Activated CD8-positive, alpha-beta memory T cell treated with anti-CD3 and anti-CD28 coated beads, Interleukin-2, amount 50 U/mL, for 4 hours (primary cell): ENCODE measurements at places on chromosomes 13 and 19.

- DNase-seq = no peak
Observed at GRCh38 chr13:111398715-111399299, 78.4 kb downstream of the TEX29 start.

DNA sequence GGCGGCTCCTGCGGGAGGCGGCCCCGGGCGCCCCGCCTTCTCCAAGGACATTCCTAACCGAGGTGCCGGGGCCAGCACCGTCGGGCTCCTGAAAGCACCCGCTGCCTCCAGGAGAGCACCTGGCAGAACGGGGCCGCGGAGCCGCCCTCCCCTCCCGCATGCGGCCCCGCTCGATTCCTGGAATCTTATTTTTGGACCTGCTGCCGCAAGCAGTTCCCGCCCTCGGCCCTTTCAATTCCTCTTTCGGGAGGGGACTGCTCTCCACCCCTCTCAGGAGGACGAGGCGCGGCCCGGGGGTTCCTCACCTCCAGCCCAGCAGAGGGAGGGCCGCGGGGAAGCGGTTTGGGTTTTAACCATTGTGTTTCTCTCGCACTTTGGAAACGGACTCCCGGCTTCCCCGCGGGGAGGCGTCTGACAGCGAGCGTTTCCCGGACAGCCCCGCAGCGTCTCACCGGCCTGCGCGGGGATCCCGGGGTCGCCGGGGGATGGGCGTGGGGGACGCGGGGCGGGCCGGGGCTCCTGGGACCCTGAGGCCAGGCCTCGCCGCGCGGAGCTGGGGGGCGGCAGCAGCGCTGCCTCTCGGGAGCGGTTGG lies 849 bp downstream of the GAS6 start:
- DNase-seq = no peak

- DNase-seq = peak; percentile 19
Observed at GRCh38 chr19:8304841-8305621, 3.1 kb downstream of the CD320 start.

DNA sequence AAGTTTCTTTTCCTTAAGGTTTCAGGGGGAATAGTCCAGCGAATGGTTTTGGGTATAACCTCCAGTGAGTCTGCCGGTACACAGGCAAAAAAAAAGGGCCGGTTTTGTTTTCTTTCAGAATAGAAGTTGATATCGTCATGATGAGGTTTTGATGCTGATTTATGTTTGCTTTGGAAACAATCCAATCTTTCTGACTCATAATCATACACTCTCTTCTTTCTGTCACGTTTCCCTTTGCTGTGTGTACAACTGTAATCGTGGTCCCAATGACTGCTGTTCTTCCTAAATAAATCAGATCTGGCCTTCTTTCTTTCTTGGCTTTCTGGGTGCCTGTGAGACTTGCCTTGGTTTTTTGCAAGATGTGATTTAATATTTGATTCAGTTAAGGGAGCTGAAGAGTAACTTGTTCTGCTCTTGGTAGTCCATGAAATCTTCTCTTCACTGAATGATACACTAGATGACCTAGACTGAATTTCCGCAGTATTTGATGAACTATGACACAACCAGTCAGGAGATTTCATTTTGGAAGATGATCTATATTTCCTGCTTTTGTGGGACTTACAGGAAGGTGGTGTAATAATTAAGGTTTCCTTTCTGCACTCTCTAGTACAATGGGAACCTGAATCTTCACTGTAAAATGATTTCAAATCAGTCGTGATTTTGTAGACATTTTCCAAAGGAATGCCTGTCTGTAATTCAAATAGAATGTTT lies 34.9 kb upstream of the METTL21C start:
- DNase-seq = no peak

DNA sequence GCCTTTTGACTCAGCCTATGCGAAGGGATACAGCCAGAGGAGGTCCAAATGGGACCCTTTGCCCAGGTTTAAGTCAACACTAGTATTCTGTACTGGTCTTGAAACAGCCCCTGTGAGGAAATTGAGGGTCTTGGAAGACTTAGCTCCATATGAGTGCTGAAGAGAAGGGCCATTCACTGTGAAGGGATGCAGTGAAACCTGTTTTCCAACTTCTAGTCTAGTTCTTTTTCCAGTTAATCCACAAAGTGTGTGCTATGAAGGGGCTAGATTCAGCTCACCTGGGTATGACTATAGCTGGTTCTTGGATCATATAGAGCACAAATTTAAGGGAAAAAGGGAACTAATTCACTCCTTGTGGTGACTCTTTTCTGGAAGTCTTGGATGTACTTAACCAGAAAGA lies 4.0 kb downstream of the ZBTB32 start:
- DNase-seq = no peak

- no peak for DNase-seq
Observed at GRCh38 chr19:14473073-14473977, 1.8 kb downstream of the PTGER1 start.

GRCh38 chr13:33520468-33520839 lies 234.9 kb upstream of the STARD13 start:
- no peak for DNase-seq

- no peak for DNase-seq
Observed at GRCh38 chr19:15298847-15299567, 33.3 kb downstream of the BRD4 start.

- DNase-seq = no peak
Observed at GRCh38 chr13:47067306-47067705, 170.5 kb upstream of the HTR2A start.

DNA sequence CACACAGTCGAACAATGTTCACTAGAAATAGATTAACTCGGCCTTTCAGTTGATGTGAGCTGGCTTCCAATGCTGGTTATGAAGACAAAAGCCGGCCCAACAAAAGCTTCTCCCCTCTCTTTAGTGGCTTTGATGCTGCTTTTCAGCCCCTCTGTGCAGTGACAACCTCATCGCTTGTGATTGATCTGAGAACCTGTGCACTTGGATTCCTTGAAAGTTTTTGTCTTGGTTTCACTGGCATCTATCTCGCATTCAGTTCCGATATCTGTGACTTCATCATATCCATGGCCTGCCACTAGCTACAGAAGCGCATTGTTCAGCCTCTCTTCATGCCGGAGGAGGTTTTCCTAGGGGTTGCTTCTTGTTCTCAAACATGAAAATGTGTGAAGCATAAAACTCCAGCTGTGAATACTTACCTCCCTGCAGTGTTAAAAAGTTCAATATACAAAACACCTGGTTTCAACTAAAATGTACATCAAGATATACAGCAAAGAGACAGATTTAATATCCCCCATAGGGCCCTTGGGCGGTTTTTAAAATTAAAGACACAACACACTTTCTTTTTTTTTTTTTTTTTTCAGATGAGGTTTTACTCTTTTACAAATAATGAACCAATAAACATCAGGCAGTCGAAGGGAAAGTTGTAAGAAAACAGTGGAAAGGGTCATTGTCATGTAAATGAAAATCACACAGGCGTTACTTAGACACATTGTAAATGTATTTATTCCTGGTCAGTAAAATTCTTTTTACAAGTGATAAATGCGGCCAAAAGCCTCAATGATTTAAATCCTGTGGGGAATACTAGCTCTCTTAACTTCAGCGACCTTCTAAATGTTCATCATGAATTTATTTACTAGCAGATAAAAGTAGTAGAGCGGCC lies 1252.8 kb downstream of the EFNB2 start:
- DNase-seq = no peak

DNA sequence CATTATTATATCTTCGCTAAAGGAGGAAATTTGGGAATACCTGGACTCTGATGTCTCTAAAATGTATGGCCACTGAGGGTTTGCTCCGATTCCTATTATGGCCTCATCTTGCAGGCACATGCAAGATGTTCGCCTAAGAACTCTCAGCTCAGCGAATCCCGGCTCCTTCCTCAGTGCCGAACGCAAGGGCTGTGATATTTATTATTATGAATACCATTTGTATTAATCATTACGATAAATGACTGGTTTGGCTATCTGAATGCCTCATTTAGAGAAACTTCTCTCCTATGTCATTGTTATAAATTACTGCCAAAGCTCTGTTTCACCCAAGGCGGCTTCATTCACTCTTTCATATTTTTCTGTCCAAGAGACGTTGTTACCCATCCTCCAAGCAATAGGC lies 369.7 kb upstream of the TSHZ3 start:
- DNase-seq = no peak

DNA sequence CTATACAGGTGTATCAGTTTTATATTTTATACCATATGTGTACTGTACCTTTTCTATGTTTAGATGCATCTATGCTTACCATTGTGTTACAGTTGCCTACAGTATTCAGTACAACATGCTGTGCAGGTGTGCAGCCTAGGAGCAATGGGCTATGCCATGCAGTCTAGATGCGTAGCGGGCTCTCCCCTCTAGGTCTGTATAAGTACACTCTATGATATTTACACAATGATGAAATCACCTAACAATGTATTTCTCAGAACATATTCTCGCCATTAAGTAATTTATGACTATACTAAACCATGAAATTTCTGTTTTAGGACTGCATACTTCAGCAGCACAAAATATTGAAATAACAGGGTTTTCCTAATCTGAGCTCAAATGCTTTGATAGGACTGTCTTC lies 179.6 kb downstream of the RFC3 start:
- no peak for DNase-seq

DNA sequence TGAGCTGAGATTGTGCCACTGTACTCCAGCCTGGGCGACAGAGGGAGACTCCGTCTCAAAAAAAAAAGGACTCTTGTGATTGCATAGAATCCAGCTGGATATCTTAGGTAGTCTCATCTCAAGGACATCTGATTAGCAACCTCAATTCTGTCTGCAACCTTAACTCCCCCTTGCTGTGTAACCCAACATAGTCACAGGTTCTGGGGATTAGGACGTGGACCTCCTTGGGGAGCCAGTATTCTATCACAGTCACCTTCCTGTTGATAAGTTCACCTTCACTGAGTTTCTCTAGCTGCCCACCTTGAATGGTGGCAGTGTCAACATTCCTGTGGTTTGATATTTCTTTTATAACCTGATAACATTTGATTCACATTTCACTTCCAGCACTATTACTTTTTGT lies 27.2 kb downstream of the GPR18 start:
- DNase-seq = no peak

DNA sequence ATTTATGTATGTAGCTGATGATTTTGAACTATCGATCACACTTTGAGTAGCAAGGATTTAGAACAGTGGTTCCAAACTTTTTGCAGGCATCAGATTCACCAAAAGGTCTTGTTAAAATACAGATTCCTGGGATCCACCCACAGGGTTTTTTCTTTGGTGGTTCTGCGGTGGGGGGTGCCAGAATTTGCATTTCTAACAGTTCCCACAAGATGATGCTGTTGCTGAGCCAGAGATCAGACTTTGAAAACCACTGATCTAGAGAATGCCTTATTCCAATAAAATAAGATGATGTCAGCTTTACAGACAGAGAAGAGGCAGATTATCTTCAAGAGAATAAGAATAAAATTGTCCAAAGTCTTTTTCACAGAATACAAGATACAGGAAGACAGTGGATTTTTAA lies 80.9 kb upstream of the SHISA2 start:
- DNase-seq = no peak

DNA sequence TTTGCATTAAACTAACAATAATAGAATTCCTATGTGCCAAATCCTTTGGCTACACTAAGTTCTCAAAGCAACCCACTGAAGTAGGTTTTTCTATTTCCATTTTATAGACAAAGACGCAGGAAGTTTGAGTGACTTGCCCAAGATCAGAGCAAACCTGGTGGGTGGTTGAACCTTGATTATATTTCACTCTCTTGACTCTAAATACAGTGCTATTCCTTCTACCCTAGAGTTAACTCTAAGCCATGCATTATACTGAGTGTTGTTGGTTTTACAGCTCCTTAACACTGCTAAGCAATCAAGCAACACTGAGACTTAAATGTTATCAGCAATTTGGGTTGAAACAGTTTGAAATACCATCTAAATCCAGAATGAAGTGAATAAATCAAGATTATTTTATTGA lies 813.6 kb upstream of the GPC6 start:
- no peak for DNase-seq

- DNase-seq = no peak
Observed at GRCh38 chr13:19573120-19573716, 11.9 kb upstream of the TPTE2 start.

GRCh38 chr19:17340302-17340870 lies 3.0 kb downstream of the GTPBP3 start:
- no peak for DNase-seq

DNA sequence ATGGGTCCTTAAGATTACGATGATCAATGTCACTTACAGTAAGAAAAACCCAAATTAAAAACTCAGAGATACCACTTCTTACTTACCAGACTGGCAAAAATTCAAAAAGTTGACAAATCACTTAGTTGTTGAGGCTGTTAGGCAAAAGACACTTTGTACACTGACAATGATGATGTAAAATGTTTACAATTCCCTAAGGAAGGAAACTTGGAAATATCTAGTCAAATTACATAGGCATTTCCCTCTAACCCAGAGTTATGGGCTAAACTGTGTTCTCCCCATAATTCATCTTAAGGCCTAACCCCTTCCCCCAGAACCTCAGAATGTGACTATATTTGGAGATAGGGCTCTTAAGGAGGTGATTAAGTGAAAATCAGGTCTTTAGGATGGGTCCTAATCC lies 12.0 kb downstream of the TGDS start:
- DNase-seq = no peak

- no peak for DNase-seq
Observed at GRCh38 chr19:15091918-15092753, 10.1 kb downstream of the OR1I1 start.

DNA sequence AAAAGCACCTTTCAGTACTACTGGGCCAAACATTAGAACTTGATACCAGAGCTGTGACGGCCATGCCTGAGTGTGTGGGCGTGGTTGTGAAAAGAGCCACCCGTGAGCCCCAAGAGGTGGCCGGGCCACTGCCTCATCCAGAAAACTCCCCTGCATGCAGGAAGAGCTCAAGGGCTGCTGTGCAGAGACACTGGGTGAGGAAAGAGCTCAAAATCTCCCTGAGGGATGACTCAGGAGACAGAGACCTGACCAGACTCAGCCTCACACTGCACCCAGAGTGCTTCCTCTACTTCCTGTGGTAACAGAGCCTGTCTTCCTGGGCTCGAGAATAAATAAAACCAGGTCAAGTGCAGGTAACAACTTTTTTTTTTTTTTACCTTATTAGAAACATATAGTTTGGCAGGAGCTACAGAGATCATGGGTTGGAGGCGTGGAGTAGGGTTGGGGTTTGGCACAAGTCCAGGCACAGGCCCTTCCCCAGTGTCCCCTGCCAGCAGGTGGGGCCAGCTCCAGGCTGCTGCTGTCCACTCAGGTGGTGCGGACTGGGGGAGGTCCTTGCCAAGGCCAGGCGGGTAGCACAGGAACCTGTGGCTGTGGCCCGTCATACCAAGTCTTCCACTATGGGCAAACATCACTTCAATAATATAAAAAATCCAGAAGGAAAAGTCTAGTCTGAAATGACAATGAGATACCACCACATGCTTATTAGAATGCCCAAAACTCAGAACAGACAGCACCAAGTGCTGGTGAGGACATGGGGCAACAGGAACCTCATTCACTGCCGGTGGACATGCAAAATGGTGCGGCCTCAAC lies 25.5 kb downstream of the ELL start:
- peak; percentile 52 for DNase-seq

- no peak for DNase-seq
Observed at GRCh38 chr13:39432196-39432595, 170.8 kb downstream of the LHFPL6 start.

- DNase-seq = no peak
Observed at GRCh38 chr19:3683405-3684053, 16.7 kb downstream of the PIP5K1C start.

GRCh38 chr13:91357613-91358386 lies 10.3 kb downstream of the MIR17HG start:
- DNase-seq = no peak

- DNase-seq = no peak
Observed at GRCh38 chr13:113061796-113062425, 43.7 kb upstream of the F7 start.
